ENCODE measurements at places on chromosomes 6 and 20.

GRCh38 chr6:43395776-43396175 is 26.3 kb upstream of the ZNF318 start:
- DNase-seq, result no peak

GRCh38 chr6:161186173-161186769 is 87.6 kb downstream of the AGPAT4 start:
- no peak for DNase-seq

DNA sequence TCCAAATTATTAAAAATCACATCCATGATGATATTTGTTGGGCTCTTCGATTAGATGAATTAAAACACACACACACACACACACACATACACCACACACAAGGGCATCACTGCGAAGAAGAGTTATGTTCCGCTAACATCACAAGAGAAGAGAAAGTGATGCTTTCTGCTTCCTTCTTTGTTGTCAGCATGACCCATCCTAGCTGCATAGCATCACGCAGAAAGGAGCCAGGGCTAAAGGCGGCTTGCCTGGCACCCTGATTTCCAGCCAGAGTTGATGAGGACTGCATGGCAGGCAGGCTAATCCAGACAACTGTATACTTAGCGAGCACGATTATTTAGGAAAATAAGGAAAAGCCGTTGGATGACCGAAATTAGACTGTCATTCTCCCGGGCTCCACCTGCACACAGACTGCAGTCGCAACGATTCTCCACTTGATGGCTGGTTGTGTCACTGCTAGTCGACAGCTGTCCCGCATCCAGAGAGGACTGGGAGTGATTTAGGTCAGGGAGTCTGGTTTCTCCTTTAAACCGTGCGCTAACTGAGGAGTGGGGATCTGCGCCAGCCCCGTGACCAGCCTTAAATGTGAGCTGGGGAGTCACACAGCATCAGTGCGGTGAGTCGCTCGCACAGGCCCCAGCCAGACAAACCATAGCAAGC is 70.6 kb upstream of the SOX4 start:
- DNase-seq, result no peak

- DNase-seq, result no peak
Measured at GRCh38 chr6:142867355-142867801, 77.6 kb downstream of the HIVEP2 start.

DNA sequence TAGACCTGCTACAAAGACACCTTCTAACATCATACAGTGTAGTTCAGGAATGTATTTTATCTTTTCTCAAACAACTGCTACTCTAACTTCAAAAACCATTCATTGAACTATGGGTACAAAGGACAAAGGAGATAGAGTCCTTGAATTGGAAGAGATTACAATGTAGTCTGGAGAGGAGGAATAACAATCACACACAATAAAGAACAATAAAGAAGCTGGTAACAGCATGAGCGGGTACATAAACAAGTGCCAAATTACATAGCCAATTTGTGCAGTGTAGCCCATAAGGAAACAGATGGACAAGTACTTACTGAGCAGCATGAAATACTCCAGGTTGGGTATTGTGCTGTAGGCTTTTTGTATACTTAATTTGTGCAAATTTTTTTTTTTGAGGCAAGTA is 44.3 kb downstream of the OSTM1 start:
- DNase-seq, result no peak

DNA sequence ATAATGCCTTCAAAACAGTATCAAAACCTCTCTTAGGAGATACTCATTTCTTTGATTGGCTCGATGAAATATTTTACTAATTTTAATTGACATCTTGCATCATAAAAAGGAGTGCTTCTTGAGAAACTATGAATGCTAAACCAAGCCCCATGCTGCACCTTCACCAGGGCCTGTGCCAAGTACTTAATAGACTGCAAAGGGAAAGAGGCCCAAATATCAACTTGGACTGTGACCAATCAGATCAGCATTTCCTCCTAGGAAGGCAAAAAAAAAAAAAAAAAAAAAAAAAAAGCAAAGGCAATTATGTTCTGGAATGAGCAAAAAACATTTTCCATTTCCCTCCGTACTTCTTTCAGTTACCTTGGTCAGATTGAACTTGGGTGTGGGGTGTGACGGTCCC is 253.0 kb upstream of the SOX4 start:
- no peak for DNase-seq

GRCh38 chr20:20188647-20189046 is 136.3 kb downstream of the CFAP61 start:
- no peak for DNase-seq

DNA sequence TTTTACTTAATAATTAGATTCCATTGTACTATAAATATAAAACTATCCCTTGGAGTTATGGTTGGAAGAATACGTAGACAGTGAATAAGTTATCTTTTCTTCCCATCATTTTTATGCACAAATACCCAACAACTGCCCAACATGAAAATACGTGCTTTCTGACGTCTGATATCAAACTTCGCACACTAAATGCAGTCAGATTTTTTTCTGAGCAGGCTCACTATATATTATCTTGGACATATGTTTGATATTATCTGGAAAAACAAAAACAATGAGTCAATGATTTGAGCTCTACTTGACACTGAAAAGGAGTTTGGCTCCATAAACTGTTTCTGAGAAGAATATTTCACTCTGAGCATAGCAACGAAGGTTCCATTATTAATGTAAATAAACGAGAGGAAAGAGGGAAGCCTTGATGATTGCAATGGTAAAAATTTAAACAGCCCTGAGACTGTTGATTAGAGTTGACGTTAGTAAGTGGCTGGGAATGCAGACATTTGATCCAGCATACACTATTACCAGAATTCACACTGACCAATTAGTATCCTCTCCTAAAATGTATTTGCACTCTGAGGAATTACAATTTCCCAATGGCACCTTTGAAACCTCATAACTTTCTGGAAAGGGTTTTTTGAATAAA is 1090.0 kb downstream of the EPHA7 start:
- DNase-seq, result no peak

DNA sequence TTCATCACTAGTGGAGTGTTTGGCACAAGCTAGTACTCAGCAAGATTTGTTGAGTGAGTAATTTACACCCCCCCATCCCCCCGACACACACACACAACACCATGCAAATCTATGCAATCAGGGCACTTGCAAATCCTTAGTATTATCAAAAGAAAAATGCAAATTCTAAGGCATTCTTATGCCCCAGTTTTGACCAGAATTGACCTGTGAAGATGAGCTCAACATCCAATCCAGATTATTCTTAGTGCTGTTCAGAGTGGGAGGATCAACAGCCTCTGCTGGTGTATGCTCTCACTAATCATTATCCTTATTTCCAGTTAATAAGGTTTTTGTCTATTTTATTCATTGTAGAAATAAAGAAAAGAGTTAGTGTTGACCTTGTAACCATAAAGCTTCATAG is 185.4 kb downstream of the PLCB1 start:
- DNase-seq, result no peak

DNA sequence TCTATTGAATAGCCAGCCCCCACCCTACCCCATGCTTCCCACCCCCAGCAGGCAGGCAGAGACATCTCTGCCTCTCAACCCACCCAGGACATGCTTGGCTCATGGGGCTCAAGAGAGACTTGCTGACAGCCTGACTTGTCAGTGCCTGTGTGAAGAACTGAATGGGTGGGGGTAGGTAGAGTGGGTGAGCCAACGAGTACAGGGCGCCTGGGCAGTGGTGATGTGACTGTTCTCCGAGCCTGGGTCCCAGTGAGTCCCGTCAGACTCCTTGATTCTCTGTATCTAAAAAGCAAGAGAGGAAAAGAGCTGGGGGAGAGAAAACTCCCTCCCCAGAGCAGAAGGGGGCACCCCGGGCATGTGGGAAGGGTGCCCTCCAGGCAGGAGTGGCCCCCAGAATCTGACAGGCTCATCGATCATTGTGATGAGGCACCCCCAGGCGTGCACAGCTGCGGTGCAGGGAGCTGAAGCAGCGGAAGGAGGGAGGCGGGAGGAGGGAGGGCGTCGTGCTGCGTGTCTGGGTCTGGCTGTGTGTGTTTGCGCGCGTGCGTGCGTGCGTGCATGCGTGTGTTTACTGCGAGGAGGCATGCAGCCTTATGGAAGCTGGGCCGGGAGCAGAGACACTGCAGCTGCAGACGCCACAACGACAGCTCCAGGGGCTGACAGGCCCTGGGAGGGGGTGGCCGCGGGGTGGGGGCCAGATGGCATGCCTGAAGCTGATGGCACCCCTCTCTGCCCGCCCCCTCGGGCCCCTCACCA is 40.2 kb downstream of the FOXP4 start:
- no peak for DNase-seq

DNA sequence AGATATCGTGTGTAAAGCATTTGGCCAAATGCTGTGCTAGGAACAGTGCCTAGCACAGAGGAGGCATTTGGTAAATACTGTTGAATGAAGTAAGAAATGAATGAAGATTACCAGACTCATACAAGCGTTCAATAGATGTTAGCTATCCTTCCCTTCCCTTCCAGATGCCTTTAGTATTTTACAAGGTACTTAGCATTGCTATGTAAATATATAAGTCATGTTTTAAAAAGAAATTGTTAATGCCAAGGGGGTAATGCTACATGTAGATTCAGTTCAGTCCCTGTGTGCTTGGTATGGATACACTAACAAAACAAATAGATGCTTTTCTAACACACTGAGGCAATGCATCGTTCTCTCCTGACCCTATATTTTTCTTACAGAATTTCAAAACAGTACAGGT is 407.2 kb downstream of the ADGRB3 start:
- no peak for DNase-seq

- no peak for DNase-seq
Measured at GRCh38 chr20:44151621-44152416, 35.2 kb downstream of the JPH2 start.

- DNase-seq, result peak; percentile 4
Measured at GRCh38 chr6:137982418-137983189, 115.5 kb downstream of the TNFAIP3 start.

DNA sequence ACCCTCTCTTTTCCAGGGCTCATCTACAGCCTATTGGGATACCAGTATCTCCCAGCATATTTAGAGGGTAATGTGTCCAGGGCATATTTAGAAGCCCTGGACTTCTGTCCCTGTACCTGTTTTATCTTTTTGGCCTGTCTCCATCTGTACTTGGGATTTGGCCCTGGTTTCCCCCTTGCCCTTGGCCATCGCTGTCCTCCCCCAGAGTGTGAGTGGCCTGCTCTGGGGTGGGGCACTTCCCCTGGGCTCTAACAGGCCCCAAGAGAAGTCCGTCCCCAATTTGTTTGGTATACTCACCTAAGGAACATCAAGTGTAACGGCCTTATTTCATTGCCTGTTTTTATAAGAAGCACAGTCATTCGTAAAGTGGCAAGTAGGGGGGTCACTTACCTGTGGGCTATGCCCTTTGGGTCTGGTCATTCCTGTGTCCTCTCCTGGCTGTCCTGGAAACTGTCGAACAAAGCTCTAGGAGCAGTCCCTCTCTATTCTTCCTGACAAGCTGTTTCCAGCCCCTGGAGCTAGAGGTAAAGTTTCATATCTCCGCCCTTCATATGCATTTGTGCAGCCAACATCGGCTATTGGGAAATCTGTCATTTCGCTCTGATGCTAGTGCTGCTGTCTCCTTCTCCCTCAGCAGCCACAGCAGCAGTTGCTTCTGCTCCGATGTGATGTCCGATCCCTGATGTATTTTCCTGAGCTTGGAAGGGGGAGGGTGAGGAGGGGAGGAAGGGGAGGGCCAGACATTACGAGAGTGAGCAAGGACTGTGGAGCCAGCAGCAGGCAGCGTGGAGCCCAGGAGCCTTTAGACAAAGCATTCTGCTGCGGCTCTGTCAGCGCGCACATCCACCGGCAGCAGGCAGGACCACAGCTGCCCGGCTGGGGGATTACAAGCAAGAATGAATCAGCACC is 83.4 kb downstream of the TCP11 start:
- DNase-seq, result no peak

GRCh38 chr6:134994431-134994830 is 44.5 kb upstream of the ALDH8A1 start:
- no peak for DNase-seq

DNA sequence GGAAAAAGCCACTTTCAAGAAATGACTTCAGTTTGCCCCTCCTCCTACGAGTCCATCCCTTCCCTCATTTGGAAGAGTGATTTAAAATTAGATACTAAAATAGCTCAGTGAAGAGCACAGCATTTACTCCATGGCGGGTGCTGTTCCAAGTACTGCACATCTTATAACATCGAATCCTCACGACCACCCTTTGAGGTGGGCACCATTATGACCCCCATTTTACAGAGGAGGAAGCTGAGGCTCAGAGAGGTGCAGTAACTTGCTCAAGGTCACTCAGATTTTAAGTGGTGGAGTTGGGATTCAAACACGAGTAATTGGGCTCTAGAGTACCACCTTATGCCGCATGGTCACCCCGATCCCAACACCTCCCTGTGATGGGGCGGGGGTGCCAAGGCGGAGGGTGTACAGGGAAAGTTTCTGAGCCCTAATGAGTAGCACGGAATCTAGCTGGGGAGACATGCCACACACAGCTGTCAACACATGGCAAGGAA is 25.5 kb downstream of the TTBK1 start:
- DNase-seq, result no peak

GRCh38 chr6:3798055-3798919 is 46.8 kb upstream of the PXDC1 start:
- DNase-seq, result no peak

GRCh38 chr20:6994452-6994851 is 227.0 kb downstream of the BMP2 start:
- no peak for DNase-seq

DNA sequence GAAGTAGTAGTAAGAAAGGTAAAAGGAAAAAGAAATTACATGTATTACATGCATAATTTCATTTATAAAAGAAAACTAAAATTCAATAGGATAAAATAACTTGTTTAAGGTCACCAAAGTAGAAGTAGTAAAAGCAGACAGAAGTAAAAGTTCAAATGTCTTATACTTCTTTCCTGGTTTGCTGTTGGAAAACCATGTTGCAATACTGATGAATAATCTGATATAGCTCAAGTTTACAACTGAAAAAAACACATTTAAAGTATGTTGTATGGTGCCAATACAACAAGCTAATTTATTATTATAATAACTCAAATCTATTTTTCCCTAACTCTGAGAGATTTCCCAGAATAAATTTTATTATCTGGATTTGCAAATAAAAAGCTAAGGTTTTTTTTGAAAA is 78.3 kb downstream of the PHIP start:
- DNase-seq, result no peak

Measured in T-helper 22 cell (primary cell).